ENCODE measurements at places on chromosomes 6 and 20.

DNA sequence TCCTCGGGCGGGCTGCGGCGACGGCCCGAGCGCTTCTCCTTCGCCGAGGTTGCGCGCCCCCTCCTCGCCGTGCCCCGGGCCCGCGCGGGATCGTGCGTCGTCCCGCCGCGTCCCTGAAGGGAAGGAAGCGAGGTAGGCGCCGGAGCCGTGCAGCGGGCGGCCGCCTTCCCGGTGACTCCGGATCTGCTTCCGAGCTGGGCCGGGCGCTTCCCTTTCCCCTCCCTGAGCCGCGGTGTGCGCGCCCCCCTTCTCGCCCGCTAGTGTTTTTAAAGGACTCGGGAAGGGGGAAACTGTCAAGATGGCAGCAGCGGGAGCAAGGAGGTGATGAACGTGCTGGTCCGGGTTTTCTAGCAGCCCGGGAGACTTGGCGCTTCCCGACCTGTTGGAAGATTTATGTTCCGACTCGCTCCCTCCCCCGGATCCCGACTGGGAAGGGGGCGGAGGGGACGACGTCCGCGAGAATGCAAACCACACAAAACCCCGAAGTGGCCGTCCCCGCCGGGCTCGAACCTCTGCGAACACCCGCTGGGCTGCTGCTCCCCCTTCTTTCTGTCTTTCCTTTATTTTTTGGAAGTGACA, 744 bp upstream of the FOXO3 start:
- DNase-seq = peak; percentile 38

GRCh38 chr6:137571854-137572253, 77.7 kb upstream of the OLIG3 start:
- DNase-seq = peak; percentile 55

DNA sequence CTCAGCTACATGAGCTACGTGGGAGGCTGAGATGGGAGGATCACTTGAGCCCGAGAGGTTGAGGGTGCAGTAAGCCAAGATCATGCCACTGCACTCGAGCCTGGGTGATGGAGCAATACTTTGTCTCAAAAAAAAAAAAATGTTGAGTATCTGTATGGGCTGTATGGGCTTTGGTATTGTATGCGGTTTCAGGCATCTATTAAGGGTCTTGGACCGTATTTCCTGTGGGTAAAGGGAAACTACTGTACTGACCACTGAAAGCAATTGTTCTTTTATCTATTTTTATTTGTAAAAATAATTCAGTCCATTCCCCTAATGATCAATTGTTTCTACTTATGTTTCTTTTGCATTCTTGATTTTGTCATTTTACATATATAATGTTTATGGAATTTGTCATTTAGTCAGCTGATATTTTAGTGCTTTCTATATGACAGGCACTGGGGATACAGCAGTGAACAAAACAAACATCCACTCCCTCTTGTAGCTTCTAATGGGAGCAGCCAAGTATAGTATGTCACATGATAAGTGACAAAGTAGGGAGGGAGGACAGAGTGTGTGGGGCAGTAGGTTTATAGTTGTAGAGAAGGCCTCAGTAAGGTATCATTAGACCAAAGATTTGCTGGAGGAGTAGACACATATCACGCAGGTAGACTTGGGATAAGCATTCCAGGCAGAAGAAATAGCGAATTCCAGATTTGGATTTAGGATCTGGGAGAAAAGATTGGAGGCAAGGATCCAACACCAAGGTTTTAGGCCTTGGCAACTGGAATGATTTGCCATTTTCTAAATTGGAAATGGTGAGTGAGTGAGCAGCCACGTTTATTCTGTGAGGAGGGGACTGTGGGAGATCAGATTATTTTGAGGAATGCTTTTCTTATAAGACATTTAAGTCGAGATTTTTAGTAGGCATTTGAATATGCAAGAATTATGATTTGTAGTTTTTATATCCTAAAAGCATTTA, 6.0 kb downstream of the PCMT1 start:
- DNase-seq = no peak

- DNase-seq = no peak
Measured at GRCh38 chr6:116767715-116768114, 2.2 kb upstream of the FAM162B start.

GRCh38 chr6:34597605-34598353, 41.6 kb upstream of the SPDEF start:
- no peak for DNase-seq

DNA sequence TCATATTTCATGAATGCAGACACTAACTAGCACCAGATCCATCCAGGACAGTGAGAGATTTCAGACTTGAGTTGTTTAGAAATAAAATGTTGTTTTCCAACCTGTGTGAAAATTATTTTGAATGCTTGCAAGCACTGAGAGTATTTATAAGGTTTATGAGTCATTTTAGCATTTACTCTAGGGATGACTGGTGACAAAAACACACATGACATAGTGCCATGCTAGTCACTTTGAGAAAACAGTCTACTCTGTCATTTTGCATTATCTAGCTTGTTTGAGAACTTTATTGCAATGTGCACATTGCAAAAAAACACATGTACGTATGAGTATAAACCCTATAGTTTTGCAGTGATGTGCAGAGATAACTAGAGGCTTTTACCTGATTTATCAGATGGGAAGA, 456.6 kb downstream of the LMBRD1 start:
- no peak for DNase-seq

GRCh38 chr6:109579361-109579760, 96.3 kb upstream of the ZBTB24 start:
- DNase-seq = no peak

DNA sequence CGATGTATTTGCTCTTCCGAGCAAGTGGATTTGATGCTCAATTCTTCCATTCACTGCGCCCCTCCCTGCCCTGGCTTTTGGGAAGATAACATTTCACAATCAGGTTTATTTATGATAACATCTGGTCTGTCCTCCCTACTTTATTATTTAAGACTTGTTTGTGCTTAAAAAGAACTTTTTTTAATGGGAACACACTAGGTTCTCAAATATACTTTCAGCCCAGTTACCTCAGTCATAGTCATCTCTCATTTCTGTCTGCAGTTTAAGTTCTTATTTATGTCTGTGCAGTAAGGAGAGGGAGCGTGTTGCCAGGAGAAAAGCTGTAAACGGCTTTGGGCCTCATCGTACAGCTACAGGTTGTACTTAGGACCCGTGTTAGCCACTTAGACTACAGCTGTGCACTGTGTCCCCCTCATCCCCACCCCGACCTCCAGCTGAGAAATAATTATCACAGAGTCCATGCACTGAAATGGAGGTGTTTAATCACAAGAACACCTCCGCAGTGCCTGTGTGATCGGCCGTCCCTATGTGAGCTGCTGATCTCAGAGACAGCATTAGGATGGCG, 99.3 kb downstream of the RPP40 start:
- no peak for DNase-seq

DNA sequence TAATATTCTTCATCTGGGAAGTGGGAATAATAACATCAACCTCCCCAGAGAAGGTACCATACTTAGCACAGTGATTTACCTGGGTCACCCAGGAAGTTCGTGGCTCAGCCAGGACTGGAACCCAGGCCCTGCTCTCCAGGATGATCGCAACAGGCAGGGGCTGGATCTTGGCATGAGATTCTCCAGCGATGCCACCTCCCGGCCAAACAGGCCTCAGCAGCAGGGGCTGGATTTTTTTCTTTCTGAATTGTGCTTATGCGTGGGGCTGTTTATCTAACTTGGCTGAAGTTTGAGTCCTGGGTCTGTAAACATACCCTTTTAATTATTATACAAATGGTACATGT, 129.5 kb upstream of the PTPN1 start:
- DNase-seq = no peak

- no peak for DNase-seq
Measured at GRCh38 chr6:5121479-5121878, 36.3 kb downstream of the PPP1R3G start.
